ENCODE measurements at places on chromosomes 11 and 22.

GRCh38 chr22:32340411-32340810 lies 17.3 kb upstream of the RFPL3 start:
- no peak for DNase-seq
- H3K27me3 ChIP-seq = no peaks in the 10 kb centered on the region
- H3K4me3 ChIP-seq = no peak overlapping the region
- no peaks in the 10 kb centered on the region for H3K36me3 ChIP-seq

GRCh38 chr11:15670520-15671070 lies 555.9 kb downstream of the INSC start:
- H3K4me3 ChIP-seq = no peak overlapping the region
- no peaks in the 10 kb centered on the region for H3K4me1 ChIP-seq
- H3K27ac ChIP-seq = no peak overlapping the region

DNA sequence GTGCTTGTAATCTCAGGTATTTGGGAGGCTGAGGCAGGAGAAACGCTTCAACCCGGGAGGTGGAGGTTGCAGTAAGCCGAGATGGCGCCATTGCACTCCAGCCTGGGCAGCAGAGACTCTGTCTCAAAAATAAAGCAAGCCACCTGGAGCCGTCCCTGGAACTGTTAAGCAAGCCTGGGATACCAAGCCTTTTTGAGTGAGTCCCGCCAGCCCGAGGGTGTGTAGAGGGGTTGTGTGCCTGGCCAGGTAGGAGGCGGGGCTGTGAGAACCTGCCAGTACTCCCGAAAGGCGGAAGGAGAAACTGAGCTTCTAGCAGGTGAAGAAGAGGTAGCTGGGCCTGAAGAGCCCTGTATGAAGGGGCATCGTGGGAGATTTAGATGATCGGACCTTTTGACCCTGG lies 52.4 kb downstream of the TRIOBP start:
- H3K36me3 ChIP-seq = peaks cover 9% of the 10 kb centered on the region
- H3K4me1 ChIP-seq = peaks cover 18% of the 10 kb centered on the region
- no peak for DNase-seq
- H3K4me3 ChIP-seq = no peak overlapping the region

DNA sequence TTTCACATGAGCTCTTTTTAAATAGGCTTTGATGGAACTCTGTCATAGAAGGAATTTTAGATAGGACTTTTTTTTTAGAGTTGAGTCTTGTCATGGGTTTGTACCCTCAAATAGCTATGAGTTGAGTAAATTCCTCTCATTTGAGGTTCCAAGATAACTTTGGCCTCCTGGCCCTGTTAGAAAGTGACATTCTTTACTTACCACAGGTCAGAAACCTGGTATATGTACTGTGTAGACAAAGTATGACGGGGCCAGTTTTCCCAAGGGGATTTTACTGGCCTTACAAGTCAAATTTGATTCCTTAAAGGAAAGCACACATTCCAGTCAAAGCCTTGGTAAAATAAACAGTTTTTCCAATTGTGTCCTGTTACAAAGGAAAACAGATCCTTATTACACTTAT lies 729.3 kb upstream of the LUZP2 start:
- H3K4me1 ChIP-seq = no peaks in the 10 kb centered on the region
- H3K36me3 ChIP-seq = no peaks in the 10 kb centered on the region
- no peak overlapping the region for H3K4me3 ChIP-seq
- no peak for DNase-seq

DNA sequence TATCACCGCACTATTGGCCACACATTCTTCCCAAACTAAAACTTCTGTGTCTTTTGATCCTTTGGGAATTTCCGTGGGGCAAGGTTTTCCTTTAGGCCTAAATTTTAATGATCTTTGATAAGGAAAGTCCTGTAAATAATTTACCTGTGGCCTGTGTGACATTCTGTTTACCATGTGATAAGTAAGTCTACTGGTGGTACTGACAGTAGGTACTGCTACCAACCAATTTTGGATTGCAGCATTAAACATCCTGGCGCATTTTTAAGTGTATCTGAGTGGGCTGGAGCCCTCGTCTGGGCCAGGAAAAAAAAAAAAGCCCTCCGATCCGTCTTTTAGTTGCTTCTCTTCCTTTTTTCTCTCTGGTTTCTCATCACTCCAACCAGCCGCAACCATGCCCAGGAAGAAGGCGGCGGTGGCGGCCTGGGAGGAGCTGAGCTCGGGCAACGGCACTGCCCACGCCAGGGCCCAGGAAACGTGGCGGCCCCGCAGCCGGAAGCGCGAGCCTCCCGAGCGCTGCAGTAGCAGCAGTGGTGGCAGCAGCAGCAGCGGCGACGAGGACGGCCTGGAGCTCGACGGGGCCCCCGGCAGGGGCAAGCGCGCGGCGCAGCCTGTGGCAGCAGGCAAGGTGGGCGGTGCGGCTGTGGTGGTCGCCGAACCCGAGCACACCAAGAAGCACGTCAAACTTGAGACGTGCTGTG lies 33.6 kb downstream of the ASRGL1 start:
- no peaks in the 10 kb centered on the region for H3K4me1 ChIP-seq
- peak; percentile 18 for DNase-seq
- H3K36me3 ChIP-seq = no peaks in the 10 kb centered on the region
- no peaks in the 10 kb centered on the region for H3K27me3 ChIP-seq

- no peaks in the 10 kb centered on the region for H3K36me3 ChIP-seq
- no peak for DNase-seq
- no peak overlapping the region for H3K4me3 ChIP-seq
- H3K27me3 ChIP-seq = no peaks in the 10 kb centered on the region
- no peak overlapping the region for H3K27ac ChIP-seq
- H3K4me1 ChIP-seq = no peaks in the 10 kb centered on the region
Measured at GRCh38 chr11:72962084-72962483, 147.9 kb downstream of the ATG16L2 start.

- no peaks in the 10 kb centered on the region for H3K27me3 ChIP-seq
- peak; percentile 55 for DNase-seq
- H3K4me3 ChIP-seq = peak within 1 kb of the TSS; percentile 87
- H3K4me1 ChIP-seq = peaks cover 33% of the 10 kb centered on the region
- peaks cover 7% of the 10 kb centered on the region for H3K36me3 ChIP-seq
Measured at GRCh38 chr11:313787-314553, at the start of gene IFITM1. Gene IFITM1, plus strand, starts transcription at chr11:314040. Its CDS starts 131 bp downstream, at chr11:314171.
